B cell (primary cell): ENCODE measurements at places on chromosomes 3 and 15. TPM values are rescaled to one million over a fixed set of nuclear protein-coding genes. Genes with fewer than 3 reads are reported as not detected.

GRCh38 chr3:195048059-195048905 lies 222.7 kb downstream of the XXYLT1 start:
- H3K36me3 ChIP-seq: no peaks in the 10 kb centered on the region
- no peak overlapping the region for H3K4me3 ChIP-seq
- no peak overlapping the region for H3K27ac ChIP-seq
- no peaks in the 10 kb centered on the region for H3K27me3 ChIP-seq

Gene NUP210
- 76.9 and 114 TPM in 2 replicates for polyA plus RNA-seq

Gene COL6A6
- polyA plus RNA-seq: not detected in 2 replicates

DNA sequence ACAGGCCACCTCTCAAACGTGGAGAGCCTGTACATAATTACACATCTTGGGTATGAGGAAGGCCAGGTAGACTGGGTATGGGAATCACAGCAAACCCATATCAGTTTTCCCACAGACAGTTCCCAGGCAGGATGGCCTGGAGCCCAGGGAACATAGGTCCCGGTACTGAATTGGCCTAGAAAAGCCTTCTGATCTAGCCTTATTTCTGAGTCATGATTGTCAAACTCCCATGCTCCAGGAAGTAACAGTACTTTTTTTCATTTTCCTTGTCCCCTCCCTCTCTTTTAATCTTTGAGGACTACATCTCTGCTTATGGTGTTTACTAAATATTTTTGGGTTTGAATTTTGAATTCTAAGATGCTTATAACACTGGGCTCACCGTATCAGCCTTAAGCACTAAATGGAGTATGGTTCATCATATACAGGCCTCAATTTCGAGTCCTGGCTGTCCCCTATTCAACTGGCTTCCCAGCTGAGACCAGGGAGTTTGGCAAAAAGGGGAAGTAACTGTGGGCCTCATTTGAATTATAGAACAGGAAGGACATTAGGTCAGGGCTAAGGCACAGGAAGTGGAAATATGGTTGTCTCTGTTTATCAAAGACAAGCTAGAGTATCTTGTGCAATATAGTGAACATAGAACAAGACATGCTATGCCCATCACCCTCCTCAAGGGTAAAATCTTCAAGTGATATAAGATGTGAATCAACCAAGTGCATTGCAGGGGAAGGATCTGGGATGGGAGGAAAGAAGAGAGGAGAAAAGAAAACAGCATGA lies 494.6 kb downstream of the NTRK3 start:
- no peak overlapping the region for H3K27ac ChIP-seq
- no peaks in the 10 kb centered on the region for H3K36me3 ChIP-seq
- peaks cover 11% of the 10 kb centered on the region for H3K4me1 ChIP-seq

DNA sequence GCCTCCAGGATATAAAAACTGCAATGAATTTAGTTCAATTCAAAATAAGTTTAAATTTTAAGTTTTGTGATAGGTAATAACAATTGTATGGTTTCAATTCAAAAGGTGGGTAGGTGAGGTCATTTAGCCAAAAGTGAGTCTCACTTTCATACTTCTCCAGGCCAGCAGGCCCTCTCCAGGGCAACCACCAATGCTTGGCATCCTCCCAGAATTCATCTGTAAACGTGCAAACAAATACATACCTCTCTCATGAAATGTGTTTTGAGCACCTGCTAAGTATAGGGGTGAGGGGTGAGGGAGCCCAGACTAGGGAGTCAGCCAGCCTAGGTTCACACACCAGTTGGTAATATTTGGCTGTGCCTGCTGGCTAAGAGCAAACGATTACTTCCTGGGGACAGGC lies 22.0 kb upstream of the RBSN start:
- no peak overlapping the region for H3K4me3 ChIP-seq
- no peak overlapping the region for H3K27ac ChIP-seq
- DNase-seq: peak; percentile 1
- H3K27me3 ChIP-seq: no peaks in the 10 kb centered on the region
- no peaks in the 10 kb centered on the region for H3K4me1 ChIP-seq
- H3K36me3 ChIP-seq: no peaks in the 10 kb centered on the region

DNA sequence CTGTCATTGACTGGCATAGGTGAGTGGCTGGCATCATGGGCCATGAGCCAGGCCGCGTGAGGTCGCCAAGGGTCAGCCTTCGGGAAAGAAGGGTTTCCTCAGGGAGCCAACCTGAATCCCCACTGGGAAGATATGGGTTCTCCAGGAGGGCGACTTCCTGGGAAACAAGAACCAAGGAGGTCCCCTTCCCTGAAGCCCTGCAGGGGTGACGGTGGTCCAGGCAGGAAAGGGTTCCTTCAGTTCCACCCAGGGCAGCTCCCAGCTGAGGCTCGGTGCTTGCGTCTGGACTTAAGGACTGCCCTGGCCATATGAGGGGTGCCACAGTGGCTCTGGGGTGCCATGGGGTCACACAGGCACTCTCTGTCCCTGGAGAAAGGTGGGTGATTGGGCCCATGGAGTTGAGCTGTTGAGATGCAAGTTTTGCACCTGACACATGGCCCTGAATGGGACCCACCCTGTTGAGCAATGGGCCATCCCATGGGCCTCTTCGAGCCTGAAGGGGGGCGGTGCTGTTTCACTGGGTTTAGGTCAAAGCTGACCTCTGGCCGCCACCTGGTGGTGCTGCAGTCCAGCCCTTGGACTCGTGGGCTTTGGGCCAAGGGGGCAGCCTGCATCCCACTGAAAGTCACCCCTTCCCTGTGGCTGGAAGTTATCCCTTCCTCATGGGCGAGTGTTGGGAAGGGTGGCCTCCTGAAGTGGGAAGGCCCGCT lies 228.1 kb downstream of the SNRPN start:
- no peaks in the 10 kb centered on the region for H3K27me3 ChIP-seq
- H3K4me3 ChIP-seq: no peak overlapping the region
- no peaks in the 10 kb centered on the region for H3K36me3 ChIP-seq
- no peak for DNase-seq
- H3K4me1 ChIP-seq: no peaks in the 10 kb centered on the region
- no peak overlapping the region for H3K27ac ChIP-seq

Gene SGO1
- 1.4 and 2.4 TPM in 2 replicates for polyA plus RNA-seq

Gene PPP4R2
- polyA plus RNA-seq: 9.8 and 16.8 TPM in 2 replicates

GRCh38 chr3:156579427-156579851 lies 24.5 kb upstream of the SSR3 start:
- H3K36me3 ChIP-seq: no peaks in the 10 kb centered on the region
- H3K27me3 ChIP-seq: no peaks in the 10 kb centered on the region
- no peak overlapping the region for H3K27ac ChIP-seq
- no peak overlapping the region for H3K4me3 ChIP-seq
- no peak for DNase-seq
- H3K4me1 ChIP-seq: no peaks in the 10 kb centered on the region

- H3K27ac ChIP-seq: no peak overlapping the region
- no peak overlapping the region for H3K4me3 ChIP-seq
- H3K36me3 ChIP-seq: no peaks in the 10 kb centered on the region
- no peak for DNase-seq
- no peaks in the 10 kb centered on the region for H3K27me3 ChIP-seq
- H3K4me1 ChIP-seq: no peaks in the 10 kb centered on the region
Measured at GRCh38 chr3:155979746-155980145, 109.3 kb downstream of the GMPS start.

DNA sequence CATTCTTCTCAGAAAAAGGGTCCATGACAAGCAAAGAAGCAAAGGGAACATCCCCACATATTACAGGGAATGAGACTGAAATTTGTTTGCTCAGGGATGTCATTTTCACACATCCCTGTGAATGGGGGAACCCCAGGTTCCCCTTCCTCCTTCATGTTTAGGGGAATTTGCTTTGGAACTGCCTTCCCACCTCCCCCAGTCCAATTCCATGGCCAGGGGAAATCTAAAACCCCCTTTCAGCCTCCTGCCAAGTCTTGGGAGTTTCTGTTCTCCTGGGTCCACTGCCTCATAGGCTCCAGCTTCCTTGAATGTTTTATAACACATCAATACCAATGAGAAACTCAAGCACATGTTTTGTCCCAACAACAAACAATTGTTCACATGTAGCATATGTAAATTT lies 297.5 kb upstream of the CTNNB1 start:
- H3K36me3 ChIP-seq: no peaks in the 10 kb centered on the region
- H3K27ac ChIP-seq: no peak overlapping the region
- no peaks in the 10 kb centered on the region for H3K27me3 ChIP-seq
- no peak for DNase-seq

DNA sequence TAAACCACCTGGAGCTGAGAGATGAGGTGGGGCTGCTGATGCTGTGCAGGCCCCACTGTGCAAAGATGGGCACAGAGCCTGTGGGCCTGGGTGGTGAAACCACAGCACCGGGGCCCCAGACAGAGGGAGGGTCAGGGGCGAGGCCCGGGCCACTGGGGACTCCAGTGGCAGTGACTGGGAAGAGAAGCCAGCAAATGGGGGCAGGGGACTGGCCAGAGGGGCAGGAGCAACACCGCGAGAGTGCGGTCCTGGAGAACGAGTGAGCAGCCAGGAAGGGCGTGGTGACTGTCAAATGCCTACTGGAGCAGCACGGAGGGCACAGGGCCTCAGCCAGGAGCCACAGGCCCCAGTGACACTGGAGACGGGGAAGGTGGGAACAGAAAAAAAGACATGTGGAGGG lies 39.8 kb downstream of the HCN4 start:
- peaks cover 3% of the 10 kb centered on the region for H3K27me3 ChIP-seq
- no peak overlapping the region for H3K27ac ChIP-seq
- no peak for DNase-seq
- no peak overlapping the region for H3K4me3 ChIP-seq
- no peaks in the 10 kb centered on the region for H3K4me1 ChIP-seq
